Caco-2 (cell line): ENCODE measurements at places on chromosomes 1 and 21.

- no peak for DNase-seq
Measured at GRCh38 chr1:196114193-196114592, 494.0 kb downstream of the KCNT2 start.

DNA sequence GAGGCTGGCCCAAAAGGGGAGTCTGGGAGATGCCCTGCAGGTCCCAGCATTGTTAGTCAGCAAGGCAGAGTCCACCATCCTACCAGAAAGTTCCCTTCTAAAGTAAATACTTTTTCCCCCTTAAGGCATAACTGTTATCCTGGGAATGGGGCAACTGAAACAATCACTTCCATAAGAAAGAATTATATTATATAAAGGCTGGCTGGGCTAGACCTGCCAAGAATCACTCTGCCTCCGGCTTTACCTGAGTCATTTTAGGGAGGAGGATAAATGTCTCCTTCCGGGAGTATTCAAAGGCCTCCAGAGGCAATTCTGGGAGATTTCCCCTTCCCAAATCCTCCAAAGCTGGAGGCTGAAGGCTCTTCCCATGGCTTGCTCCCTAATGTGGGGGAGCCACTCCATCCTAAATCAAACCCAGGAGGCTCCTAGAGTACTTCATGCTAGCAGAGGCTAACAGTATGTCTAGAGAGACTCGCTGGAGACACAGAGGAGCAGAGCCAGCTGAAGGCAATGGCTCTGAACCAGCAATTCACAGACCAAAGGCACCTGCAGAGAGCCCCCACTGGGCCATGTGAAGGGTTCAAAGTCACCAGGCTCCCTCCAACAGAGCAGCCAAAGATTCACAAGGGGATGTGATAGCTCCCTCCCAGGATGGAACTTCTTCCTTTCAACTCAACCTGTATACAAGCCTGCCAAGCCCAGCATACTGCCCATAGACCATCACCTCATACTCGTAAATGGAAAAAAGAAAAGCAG, 116.0 kb downstream of the ASTN1 start:
- no peak for DNase-seq

- DNase-seq: no peak
Measured at GRCh38 chr1:179632868-179633267, 41.2 kb downstream of the TDRD5 start.

GRCh38 chr1:30196457-30196856, 526.9 kb downstream of the MATN1 start:
- no peak for DNase-seq

- no peak for DNase-seq
Measured at GRCh38 chr21:44018813-44019567, 6.9 kb downstream of the TRAPPC10 start.

GRCh38 chr1:95437781-95438180, 203.8 kb downstream of the RWDD3 start:
- no peak for DNase-seq

- no peak for DNase-seq
Measured at GRCh38 chr1:56970280-56970679, 4.5 kb upstream of the C8B start.

GRCh38 chr1:202126426-202126825, 3.7 kb downstream of the GPR37L1 start:
- DNase-seq: no peak

- no peak for DNase-seq
Measured at GRCh38 chr1:54922040-54922761, 35.2 kb upstream of the DHCR24 start.

GRCh38 chr1:61560385-61560784, 164.6 kb downstream of the TM2D1 start:
- no peak for DNase-seq

GRCh38 chr1:2422523-2422922, 10.2 kb upstream of the PEX10 start:
- no peak for DNase-seq

- no peak for DNase-seq
Measured at GRCh38 chr1:90621986-90622385, 95.1 kb downstream of the BARHL2 start.

GRCh38 chr1:204925701-204926100, 55.0 kb downstream of the NFASC start:
- no peak for DNase-seq

- no peak for DNase-seq
Measured at GRCh38 chr1:58159434-58159830, 387.1 kb downstream of the OMA1 start.

- no peak for DNase-seq
Measured at GRCh38 chr1:90295534-90295933, 300.6 kb downstream of the ZNF326 start.

- no peak for DNase-seq
Measured at GRCh38 chr1:228648647-228649383, 86.5 kb upstream of the RHOU start.

- no peak for DNase-seq
Measured at GRCh38 chr1:214581785-214582184, 21.2 kb upstream of the CENPF start.

DNA sequence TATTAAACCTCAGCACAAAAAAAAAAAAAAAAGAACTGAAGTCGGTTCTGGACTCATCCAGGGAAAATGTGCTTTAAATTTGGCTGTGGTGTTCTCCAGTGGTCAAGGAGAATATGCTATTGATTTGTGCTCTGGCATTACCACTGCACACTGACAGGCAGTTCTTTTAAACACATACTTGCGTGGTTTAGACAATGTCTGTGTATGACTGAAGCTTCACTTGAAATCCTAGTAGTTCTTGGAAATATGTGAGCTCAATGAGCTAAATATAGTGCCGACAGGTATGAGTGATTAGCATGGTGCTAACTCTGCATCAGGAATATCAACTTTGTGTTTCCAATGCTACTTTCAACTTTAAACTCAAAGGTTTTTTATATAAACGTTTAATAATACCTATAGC, 415.6 kb downstream of the SMYD3 start:
- DNase-seq: no peak

GRCh38 chr1:53025769-53026112, 36.3 kb upstream of the PODN start:
- DNase-seq: no peak

DNA sequence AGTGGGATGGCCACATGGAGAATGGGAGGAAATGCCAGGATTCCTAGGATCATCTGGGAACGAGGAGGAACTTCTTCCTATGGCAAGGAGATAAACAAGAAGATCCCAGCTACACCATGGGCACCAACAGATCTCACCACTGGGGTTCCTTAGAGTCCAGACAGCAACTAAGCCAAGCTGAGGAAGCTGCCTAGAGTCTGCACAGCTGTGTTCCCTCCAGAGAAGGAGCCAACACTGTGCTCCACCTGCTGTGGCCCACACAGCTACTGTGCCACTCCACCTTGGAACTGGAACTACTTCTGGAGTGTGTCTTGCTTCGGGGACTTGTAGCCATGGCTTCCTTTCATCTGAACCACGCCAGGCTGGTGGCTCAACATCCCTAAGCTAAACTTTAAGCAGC, 6.0 kb downstream of the IFNAR1 start:
- no peak for DNase-seq

DNA sequence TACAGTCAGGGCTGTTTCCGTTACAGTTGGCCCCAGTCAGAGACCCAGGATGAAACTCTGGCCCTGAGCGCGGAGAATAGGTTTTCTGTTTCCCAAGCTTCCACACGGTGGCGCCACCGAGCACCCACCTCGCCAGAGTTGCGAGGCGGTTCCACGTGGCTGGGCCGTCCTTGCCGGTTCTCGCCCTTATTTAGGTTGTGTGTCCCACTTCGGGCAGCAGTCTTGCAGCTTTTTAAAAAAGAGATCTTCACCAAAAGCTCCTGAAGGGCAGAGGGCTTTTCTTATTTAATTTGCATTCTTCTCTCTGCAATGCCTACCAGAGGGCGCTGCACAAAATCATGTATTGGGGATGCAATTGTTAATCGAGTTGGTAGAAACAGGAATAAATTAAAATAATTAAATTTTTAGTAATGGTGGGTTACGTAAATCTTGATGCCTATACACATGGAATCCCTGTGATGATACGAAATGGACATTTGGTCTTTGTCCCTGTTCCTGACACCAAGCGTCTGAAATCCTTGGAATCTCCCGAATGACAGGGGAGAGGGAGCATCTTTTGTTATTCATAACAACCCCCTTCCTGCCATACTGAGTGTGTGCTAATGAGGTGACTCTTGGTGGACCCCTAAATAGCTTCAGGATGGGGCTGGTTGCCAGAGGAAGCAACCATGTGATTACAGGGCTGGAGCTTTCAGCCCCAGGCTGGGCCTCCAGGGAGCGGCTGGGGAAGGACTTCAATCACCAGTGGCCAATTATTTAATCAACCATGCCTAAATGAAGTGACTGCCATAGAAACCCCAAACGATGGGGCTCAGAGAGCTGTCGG, 5.6 kb upstream of the S100A7 start:
- peak; percentile 50 for DNase-seq

- DNase-seq: no peak
Measured at GRCh38 chr1:151635479-151636072, 23.7 kb downstream of the SNX27 start.

- DNase-seq: no peak
Measured at GRCh38 chr1:206706806-206707366, 22.2 kb downstream of the MAPKAPK2 start.

DNA sequence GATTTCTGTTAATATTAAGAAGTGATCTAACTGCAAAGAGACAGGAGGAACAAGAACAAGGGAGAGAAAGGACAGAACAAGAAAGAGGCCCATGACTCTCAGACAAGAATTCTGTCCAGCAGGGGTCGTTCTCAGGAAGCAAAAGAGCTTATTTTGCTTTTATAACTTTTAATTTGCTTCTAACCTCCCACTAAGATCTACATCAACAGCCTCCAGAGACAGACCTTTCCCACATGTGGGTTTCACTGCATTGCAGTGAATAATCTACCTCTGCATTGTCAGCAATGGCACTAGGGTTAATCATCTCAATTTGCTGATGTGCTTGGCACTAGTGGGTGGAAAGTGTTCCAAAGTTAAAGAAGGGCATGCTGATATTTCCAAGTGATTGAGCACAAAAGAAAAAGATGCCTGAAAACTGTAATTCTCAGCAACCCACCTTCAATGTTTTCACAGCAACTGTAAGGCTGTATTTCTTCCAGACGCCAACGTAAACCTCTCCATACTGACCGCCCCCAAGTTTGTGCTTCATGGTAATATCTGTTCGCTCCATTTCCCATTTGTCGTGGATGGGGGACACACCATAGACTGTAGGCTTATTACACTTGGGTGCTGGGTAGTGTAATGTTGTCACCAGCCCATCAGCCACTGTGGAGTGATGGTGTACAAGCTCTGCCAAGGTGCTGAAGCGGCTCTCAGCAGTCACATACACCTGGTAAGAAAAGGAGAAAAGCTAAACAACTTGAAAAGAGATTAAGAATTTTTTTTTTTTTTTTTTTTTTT, 39.5 kb downstream of the TOR3A start:
- DNase-seq: peak; percentile 53

- DNase-seq: peak; percentile 67
Measured at GRCh38 chr1:75265792-75266191, 131.6 kb downstream of the LHX8 start.

DNA sequence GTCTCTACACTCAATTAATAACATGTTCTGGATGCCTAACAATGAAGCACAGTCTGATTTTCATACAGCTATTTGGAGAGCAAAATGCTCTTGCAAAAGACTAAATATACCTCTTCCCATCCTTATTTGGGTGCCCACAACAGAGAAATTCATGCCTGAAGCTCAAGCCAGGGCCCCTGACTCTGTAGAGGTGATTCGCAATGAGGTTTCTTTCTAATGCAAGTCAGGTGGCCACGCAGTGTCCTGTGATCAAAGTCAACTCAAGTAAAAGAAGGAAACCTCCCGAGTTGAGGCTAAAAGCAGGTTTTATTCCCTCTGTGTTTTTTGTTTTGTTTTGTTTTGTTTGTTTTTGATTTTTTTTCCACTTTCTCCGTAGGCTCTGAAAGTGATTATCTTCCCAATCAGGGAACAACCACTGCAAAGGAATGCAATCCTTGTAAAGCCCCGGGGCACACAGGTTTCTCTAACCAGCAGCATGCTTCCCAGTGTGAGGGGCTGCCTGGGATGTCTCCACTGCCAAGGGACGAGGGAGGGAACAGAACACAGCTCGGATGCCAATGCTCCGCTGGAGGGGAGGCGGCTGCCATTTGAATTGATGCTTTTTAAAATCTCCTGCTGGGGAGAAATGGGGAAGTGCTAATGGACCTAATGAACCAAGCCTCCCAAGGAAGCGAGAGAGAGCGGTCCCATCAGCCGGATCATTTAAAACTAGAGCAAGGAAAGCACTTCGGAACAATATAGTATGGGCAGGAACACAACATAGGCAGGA, 73.8 kb upstream of the SSX2IP start:
- no peak for DNase-seq

DNA sequence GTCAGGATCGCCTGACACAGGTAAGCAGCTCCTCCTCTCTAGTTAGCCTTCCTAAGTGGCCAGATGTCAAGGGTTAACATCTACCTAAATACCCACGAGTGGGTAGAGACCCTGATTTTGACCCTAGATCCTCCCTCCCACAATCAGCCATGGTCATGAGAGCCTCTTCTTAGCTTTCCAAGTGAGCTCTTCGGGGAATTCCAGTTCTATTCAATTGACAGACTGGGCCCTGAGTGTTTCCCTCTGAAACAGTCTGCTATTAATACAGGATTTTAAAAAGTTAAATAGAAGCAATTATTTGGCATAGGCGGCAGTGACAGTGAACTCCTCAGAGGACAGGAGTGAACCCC, 28.1 kb downstream of the C2CD2 start:
- DNase-seq: no peak

GRCh38 chr1:169610858-169611257, 19.1 kb downstream of the SELP start:
- no peak for DNase-seq

DNA sequence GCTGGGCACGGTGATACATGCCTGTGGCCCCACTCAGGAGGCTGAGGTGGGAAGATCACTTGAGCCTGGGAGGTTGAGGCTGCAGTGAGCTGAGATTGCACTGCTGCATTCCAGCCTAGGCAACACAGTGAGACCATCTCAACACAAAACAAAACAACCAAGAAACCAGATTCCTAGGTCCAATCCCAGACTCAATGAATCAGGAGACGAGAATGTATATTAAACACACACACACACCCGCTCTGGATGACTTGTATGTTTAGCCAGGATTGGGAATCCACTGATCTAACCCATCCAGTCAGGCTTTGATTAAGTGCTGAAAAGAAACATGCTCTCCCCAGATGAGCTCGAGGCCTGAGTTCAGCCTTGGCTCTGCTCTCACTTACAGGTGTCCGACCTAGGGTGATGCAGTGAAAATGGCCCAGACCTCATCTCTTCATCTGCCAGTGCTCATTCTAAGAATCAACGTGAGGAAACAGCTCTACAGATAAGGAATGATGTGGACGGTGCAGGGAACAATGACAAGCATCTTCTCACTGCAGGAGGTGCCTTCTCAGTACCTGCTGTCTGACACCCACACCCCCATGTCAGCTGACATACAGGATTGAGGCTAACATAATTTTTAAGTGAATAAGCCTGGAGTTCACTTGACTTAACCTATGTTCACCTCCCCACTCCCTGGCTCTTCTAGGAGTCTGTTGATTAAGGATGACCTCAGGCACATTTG, 15.3 kb upstream of the SRSF4 start:
- DNase-seq: no peak
